ENCODE measurements at places on chromosomes 16 and 17.

GRCh38 chr16:57906382-57907316, 64.3 kb downstream of the CNGB1 start:
- H3K27ac ChIP-seq, result no peak overlapping the region
- H3K27me3 ChIP-seq, result no peaks in the 10 kb centered on the region
- H3K4me3 ChIP-seq, result no peak overlapping the region
- H3K4me1 ChIP-seq, result no peaks in the 10 kb centered on the region
- H3K36me3 ChIP-seq, result no peaks in the 10 kb centered on the region

- peaks cover 12% of the 10 kb centered on the region for H3K36me3 ChIP-seq
- H3K4me3 ChIP-seq, result peak overlapping the region; percentile 43
- peaks cover 36% of the 10 kb centered on the region for H3K4me1 ChIP-seq
- H3K27ac ChIP-seq, result peak overlapping the region; percentile 61
- DNase-seq, result peak; percentile 67
These were observed 800 bp downstream of the PLEKHH3 start for GRCh38 chr17:42675965-42676423.

GRCh38 chr16:57649846-57650245, 18.3 kb upstream of the ADGRG3 start:
- H3K4me1 ChIP-seq, result no peaks in the 10 kb centered on the region
- no peak for DNase-seq
- H3K4me3 ChIP-seq, result no peak overlapping the region
- no peaks in the 10 kb centered on the region for H3K27me3 ChIP-seq

DNA sequence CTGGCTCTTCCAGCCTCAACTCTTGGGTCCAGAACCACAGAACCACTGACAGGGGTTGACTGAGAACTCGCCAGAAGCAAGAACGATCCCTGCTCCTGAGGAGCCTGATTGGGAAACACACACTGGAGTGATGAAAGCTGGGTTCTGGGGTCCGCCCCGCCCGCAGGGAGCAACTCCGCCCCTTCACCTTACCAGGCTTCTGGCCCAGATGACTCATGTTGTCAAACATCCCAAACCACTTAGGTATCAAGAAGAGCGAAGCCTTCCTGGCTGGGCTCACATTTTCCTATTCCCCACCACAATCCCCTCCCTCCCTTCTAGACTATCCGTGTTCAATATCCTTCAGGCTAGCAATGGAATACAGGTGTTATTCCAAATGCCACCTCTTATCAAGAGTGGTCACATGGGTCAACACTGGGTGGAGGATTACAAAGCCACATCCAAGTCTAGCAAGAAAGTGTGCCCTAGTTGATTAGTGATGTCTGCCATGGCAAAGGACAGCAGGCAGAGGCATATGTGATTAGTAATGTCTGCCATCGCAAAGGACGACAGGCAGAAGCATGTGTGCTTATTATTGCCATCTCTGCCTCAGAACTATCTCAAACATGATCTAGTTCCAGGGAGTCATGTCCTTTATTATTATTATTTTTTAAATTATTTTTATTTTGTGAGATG, 70.5 kb downstream of the TIMM22 start:
- no peak for DNase-seq
- no peak overlapping the region for H3K4me3 ChIP-seq
- H3K27me3 ChIP-seq, result no peaks in the 10 kb centered on the region
- peaks cover 6% of the 10 kb centered on the region for H3K36me3 ChIP-seq
- H3K27ac ChIP-seq, result no peak overlapping the region

DNA sequence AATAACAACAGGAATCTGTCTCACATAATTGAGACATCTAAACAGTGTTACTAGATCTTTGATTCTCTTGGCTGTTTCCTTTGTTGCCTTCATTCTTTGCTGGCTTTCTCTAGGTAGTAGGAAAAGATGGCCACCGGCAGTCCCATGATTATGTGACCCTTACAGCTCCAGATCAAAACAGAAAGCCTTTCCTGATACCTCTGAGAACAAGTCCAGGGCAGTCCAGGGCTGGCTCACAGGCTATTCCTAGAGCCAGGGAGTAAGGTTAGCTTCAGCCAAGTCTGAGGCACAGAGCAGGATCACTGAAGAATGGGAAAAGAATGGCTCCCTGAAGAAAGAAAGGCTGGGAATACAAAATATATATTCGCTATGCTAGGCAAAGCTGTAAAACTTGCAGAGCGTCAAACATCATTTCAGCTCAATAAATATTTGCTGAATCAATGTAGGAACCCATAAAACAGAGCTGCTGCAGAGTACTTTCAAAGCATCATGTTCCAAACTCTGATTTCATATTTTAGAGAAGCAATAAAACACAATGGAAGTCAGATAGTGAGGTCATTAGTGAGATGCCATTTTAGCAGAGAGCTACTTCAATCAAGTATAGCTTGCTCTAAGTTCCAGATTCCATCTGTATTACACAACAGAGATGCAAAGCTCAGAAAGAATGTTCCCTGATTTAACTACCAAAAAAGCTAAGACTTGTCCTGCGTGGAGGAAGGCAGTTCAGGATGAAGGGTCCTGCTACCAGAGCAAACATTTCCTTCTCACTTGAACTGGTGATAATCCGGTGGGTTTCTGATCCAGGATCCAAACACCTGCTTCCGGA, 23.4 kb downstream of the ADAT1 start:
- H3K36me3 ChIP-seq, result peaks cover 13% of the 10 kb centered on the region
- DNase-seq, result no peak
- no peak overlapping the region for H3K4me3 ChIP-seq
- H3K27ac ChIP-seq, result no peak overlapping the region

DNA sequence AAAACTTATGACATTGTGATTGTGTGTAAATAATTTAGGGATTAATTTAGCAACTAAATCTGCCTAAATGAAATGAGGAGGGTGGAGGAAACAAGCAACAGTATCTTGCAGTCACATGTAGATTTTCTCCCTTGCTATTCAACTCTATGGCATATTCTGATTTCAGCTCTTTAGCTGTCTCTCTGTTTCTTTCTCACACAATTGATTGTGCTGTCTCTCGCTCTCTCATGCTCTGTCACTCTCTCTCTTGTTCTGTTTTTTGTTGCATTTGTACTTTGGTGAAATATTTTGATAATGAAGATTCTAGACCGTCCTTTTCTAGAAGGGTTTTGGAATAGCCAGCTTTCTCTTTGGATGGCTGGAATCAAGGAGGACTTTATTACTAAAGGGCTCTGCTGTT, 70.6 kb downstream of the BCAS3 start:
- H3K36me3 ChIP-seq, result no peaks in the 10 kb centered on the region
- no peak for DNase-seq
- no peak overlapping the region for H3K27ac ChIP-seq

GRCh38 chr17:19540706-19541370, 7.2 kb downstream of the SLC47A1 start:
- peak overlapping the region; percentile 7 for H3K27ac ChIP-seq
- no peak overlapping the region for H3K4me3 ChIP-seq
- no peaks in the 10 kb centered on the region for H3K36me3 ChIP-seq
- H3K4me1 ChIP-seq, result peaks cover 26% of the 10 kb centered on the region
- no peak for DNase-seq

DNA sequence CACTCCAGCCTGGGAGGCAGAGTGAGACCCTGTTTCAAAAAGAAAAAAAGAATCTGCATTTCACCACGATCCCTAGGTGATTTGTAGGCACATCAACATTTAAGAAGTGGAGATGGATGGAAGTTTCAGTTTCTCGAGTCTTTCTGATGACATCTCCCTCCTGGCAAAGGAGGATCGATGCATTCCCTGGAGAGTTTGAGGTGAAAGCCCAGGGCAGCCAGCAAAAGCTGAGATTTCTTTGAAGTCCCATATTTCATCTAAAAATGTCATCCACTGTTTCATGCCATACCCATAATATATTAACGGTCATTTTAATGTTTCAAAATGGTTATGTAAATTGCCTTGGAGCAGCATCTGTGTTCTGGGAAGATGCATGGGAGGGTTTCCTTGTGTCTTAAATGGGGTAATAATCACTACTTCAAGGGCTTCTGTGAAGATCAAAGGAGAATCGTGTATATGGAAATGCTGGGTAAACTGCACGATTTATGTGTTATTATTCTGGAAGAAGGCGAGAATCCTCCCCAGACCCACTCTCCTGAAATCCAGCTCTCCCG, 63.4 kb downstream of the KATNIP start:
- peaks cover 16% of the 10 kb centered on the region for H3K4me1 ChIP-seq
- no peaks in the 10 kb centered on the region for H3K36me3 ChIP-seq
- H3K27ac ChIP-seq, result no peak overlapping the region

- no peaks in the 10 kb centered on the region for H3K36me3 ChIP-seq
- no peak overlapping the region for H3K27ac ChIP-seq
- H3K4me1 ChIP-seq, result no peaks in the 10 kb centered on the region
- peak overlapping the region; percentile 83 for H3K4me3 ChIP-seq
- no peak for DNase-seq
These were observed 1.4 kb downstream of the ARSG start for GRCh38 chr17:68292689-68293040.

DNA sequence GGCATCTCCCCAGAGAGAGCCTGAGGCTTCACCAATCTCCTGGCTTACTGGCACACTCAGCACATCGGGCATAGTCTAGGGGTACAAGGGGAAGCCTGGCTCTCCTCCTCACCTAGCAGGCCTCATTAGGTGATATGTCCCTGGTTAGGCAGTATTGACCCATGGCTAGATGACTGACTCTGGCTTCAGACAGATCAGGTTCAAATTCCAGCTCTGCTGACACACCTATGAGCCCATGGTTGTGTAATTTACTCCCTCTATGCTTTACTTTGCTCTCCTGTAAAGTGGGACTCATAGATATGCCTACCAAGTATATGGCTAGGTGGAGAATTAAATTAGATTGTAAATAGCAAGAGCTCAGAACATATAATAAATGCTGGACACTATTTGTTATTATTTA, 157.3 kb upstream of the IRX3 start:
- H3K27me3 ChIP-seq, result no peaks in the 10 kb centered on the region
- no peaks in the 10 kb centered on the region for H3K36me3 ChIP-seq
- no peak for DNase-seq
- no peaks in the 10 kb centered on the region for H3K4me1 ChIP-seq

- peaks cover 3% of the 10 kb centered on the region for H3K36me3 ChIP-seq
- no peak overlapping the region for H3K27ac ChIP-seq
- no peak overlapping the region for H3K4me3 ChIP-seq
- DNase-seq, result peak; percentile 14
These were observed 1.6 kb downstream of the TELO2 start for GRCh38 chr16:1494711-1495110.

- H3K4me3 ChIP-seq, result no peak overlapping the region
- no peaks in the 10 kb centered on the region for H3K27me3 ChIP-seq
- H3K36me3 ChIP-seq, result no peaks in the 10 kb centered on the region
These were observed 47.9 kb upstream of the NLK start for GRCh38 chr17:27994586-27994985.

DNA sequence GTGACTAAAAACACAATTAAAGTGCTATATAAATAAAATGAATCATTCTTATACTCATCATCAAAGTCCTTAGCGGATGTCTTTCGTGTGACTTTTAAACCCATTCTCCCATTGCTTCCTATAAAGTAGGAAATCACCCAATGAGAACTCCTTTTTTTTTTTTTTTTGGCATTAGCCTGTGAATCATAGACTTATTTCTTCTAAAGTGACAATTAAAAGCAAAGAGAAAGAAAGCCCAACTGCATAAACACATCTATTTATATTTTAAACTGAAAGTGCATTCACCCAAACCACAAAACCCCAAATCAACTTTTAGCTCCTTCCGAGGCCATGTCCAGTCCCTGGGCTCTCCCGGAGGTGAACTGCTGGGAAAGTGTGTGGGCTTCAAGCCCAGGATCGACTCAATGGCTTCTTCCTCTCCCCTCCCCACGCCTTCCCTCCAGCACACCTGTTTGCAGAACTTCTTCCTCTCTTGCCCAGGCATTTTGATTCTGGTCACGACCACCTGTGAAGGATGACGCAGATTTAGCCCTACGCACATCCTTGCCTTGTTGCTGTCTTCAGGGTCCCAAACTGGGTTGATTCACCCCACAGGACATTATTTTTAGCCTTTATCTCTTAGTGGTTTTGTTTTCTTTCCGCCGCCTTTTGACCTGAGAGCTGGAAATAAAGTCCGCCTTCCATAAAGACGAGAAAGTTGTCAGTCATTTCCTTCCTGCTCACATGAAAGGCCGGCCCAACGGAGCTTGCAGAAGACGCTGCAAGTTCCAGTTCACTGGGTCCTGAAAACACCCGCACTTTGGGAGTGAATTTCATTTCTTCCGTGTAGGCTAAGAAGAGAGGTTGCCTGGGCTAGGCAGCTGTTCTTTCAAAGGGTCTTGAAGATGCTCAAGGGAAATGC, 166.8 kb downstream of the MAP2K6 start:
- DNase-seq, result no peak
- H3K27me3 ChIP-seq, result no peaks in the 10 kb centered on the region
- H3K36me3 ChIP-seq, result no peaks in the 10 kb centered on the region
- H3K4me3 ChIP-seq, result no peak overlapping the region

DNA sequence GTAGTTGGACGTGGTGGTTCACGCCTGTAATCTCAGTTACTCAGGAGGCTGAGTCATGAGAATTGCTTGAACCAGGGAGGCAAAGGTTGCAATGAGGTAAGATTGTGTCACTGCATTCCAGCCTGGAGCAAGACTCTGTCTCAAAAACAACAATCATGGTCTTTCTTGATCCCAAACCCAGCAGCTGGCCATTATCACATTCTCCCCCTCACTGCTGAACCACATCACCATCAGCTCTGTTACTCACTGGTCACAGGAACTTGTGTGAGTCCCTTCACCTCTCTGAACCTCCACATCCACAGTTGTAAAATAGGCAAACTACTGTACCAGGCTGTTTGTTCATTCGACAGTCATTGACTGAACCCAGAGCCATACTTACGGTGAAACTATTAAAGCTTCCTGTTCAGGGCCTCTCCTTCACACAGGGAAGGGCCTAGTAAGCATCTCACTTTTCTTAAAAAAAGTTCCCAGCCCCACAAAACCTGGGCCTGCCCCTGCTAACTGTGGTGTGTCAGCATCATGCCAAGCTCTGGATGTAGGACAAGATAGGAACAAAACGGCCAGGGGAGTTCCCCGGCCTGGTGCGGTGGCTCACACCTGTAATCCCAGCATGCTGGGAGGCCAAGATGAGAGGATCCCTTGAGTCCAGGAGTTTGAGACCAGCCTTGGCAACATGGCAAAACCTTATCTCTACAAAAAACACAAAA, 104.7 kb downstream of the COPRS start:
- H3K4me3 ChIP-seq, result no peak overlapping the region
- no peak for DNase-seq
- H3K4me1 ChIP-seq, result no peaks in the 10 kb centered on the region
- no peaks in the 10 kb centered on the region for H3K27me3 ChIP-seq
- H3K36me3 ChIP-seq, result no peaks in the 10 kb centered on the region
- H3K27ac ChIP-seq, result no peak overlapping the region

DNA sequence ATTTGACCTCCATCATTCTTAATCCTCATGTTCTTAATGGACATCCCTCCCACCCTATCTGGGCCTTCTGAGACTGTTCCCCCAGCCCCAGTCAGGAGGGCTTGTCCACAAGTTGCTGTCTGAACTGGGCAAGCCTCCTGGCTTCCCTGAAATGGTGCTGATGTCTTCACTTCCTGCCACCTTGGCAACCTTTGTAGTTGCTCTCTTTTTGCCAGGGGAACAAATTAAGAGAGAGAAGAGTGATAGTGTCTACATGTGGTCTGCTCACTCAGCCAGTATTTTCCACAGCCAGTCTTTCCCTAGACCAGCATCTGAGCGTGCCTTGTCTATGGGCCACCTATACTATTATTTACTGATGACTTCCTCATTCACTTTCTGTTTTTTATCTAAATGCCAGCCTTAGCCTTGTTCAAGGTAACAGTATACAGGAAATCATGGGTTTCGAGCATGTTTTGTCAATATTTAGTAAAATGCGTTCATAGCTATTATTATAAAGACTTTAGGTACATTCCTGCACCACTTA, 710.1 kb downstream of the MAF start:
- H3K27ac ChIP-seq, result no peak overlapping the region
- H3K36me3 ChIP-seq, result no peaks in the 10 kb centered on the region
- no peak for DNase-seq
- H3K27me3 ChIP-seq, result no peaks in the 10 kb centered on the region

- H3K4me1 ChIP-seq, result no peaks in the 10 kb centered on the region
- no peaks in the 10 kb centered on the region for H3K27me3 ChIP-seq
- no peak overlapping the region for H3K27ac ChIP-seq
- no peak overlapping the region for H3K4me3 ChIP-seq
- no peak for DNase-seq
These were observed 555.8 kb downstream of the RBFOX1 start for GRCh38 chr16:7888411-7888810.
